Mucosa of descending colon (tissue), 3 donors: ENCODE measurements at places on chromosomes 5 and 9. TPM values are rescaled to one million over a fixed set of nuclear protein-coding genes. Genes with fewer than 3 reads are reported as not detected.

DNA sequence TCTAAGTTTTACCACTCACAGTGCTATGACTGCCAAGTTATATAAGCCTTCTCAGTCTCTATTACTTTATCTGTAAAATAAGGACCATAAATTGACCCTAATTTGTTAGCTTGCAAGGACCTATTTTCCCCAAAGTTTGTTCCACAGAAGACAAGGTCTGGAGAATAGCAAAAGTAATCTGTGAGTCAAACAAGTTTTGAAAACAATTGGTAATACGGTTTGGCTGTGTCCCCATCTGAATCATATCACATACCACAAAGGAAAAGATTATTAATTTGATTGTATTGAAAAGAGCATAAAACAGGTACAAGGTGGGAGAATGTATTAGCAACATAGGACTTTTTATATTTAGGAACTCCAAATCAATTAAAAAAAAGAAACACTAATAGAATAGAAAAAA lies 124.0 kb upstream of the TARS1 start:
- no peak for DNase-seq

DNA sequence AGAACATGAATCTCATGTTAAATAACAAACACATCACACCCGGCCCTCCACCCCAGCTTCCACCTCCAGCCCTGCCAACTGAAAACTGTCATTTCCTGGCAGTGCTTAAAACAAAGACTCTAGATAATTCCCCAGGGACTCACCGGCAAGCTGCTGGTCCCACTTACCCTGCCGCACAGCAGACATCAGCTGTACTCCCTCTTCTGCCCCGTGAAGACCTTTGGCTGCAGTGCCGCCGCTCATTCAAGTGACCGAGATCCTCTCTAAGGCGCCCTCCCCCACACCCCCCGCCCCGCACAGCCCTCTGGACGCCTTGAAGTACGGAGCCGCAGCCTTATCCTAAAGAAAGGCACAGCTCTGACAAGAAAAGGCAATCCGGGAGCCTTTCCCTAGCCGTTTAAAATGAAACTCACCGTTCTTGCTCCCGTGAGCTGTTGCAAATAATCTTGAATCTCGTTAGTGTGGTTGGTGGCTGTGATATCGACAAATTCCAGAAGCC lies 434 bp downstream of the GLRX start:
- peak; percentile 77 for DNase-seq

Gene NIM1K
- total RNA-seq = 1.5 TPM

GRCh38 chr5:65800775-65801174 lies 78.8 kb downstream of the NLN start:
- no peak for DNase-seq

Gene WWC1
- total RNA-seq = 17.2 TPM

Gene ALDH7A1
- total RNA-seq = 41.6 TPM
